Fibroblast of skin of abdomen (primary cell): ENCODE measurements at places on chromosomes 6 and 20.

- no peak for DNase-seq
These were observed 141.6 kb upstream of the DTNBP1 start for GRCh38 chr6:15804164-15805154.

DNA sequence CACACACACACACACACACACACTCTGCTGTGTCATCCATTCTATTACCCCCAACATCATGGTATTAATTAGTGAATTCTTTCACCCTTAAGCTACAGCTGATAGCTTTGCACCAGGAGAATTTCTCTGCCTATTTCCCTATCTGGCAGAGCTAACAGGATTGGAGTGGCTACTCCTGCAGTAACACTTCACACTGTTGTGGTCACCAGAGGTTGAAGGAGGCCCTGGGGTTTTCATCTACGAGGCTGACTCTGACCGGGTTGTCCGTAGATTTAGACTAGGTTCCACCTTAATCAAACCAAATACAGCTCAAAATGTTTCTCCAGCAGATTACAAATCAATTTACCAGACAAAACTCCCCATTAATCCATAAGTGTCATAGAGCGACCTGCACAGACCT lies 69.2 kb upstream of the RIPOR2 start:
- no peak for DNase-seq

GRCh38 chr6:100818066-100818465 lies 63.1 kb downstream of the ASCC3 start:
- no peak for DNase-seq

DNA sequence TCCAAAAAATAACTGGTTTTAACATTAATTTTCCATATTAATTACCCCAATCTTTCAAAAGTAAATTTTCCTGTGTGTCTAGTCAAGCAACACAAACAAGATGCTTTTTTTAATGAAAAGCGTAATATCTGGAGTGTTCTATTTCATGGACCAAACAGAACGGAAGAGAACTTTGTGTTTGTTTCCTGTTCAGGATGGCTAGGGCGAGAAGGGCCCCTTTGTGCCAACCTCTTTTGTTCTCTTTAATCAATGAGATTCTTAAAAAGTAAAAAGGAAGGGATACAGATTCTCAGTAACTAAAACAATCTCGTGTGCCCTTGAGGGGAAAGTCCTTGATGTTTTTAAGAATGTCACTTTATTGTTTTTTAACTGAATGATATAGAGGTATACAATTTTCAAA lies 55.7 kb downstream of the GNAS start:
- DNase-seq, result no peak

GRCh38 chr6:161732594-161732993 lies 458.7 kb upstream of the AGPAT4 start:
- no peak for DNase-seq

DNA sequence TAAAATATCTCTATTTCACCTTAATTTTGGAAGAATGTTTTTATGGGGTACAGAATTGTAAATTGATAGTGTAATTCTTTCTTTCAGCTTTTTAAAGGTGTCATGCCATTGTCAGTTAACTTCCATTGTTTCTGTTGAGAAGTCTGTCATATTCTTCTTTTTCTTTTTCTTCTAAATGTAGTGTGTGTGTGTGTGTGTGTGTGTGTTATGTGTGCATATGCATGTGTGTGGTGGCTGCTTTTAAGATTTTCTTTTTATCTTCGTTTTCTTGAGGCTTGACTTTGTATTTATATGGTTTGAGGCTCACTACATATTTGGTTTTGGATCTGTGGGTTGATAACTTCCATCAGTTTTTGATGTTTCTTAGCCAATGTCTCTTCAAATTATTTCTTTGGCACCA lies 176.5 kb downstream of the OGFRL1 start:
- DNase-seq, result no peak

DNA sequence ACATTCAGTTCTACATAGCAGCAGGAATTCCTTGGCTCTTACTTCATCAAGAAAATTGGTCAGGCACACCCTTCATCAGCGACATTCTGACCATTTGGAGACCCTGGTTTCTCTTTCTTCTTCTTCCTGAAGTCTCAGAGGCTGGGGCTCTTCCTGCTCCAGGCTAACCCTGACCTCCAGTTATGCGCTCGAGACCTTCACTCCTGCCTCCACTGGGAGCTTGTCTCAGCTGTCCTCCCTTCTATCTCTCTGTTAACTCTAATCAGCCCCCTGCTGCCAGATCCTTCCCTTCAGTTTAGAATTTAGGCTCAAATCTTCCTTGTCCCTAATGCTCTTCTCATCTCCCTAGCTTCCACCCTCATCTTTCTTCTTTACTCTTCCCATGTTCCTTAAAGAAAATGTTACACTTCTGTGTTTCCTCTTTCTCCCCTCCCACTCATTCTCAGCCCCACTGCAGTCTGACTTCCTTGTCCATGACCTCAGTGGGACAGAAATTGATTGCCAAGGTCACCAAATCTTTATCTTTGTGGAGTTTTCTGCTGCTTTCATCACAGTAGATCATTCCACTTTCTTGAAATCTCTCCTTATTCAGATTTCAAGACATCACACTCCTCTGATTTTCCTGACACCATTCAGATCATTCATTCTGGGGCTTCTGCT lies 8.4 kb upstream of the HLA-DOA start:
- DNase-seq, result no peak

DNA sequence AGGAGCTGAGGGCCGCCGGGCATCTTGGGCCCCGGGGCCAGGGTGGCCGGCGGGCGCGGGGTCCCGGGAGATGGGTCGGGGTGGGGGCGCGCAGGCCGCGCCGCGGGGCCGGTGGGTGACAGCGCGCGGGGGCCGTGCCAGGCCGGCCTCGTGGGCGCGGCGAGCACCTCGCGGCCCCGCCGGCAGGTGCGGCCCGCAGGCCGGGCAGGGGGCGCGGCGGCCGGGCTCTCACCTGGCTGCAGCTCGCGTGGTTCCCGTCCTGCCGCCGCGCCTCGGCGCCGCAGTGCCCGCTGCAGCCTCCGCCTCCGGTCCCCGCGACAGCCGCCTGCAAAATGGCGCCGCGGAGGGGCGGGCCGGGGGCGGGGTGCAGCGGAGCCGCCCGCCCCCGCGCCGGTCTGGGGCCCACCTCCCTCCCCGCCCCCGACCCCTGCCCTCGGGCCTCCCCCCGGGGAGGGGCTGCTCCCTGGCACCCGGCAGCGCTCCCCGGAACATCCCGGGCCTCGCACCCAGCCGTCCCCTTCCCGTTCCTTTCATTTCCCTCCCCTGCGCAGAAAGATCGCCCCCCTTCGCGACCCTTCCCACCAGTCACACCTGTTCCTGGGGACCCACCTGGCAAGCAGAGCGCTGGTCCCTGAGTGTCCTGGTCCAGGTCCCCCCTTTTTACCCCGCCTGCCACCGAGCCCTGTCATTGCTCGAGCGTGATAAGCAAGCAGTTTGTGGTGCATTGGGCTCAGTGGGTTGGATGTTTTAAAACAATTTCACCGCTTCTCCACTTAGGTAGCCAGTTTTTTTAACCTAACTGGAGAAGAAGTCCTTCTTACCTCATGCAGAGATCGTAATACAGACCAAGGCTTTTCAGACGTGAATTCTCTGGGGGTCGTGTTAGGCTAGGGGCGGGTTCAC lies at the start of gene SLC23A2:
Gene SLC23A2, minus strand, starts transcription at position 337 of the 903 bp plus-strand sequence. CDS start 68,948 bp downstream, outside the sequence.
- peak; percentile 27 for DNase-seq

DNA sequence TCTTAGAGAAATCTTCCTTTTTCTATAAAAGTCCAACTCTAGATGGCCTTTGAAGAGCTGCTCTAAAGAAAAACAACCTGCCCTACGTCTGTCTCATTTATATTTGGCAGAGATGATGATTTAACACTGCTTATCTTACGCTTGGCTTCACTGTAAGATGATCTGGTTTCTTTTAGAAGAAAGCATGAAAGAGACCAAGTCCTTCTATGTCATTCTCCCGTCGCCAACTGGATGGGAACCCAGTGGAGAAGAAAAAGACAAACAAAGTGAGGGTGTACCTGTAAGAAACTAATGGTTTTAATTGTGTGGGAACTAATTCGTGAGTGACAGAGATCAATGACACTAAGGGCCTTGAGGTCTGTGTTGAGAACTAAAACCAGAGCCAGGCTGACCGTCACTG lies 92.8 kb downstream of the MBOAT1 start:
- no peak for DNase-seq
